NCI-H510A (cell line): ENCODE measurements at places on chromosomes 11 and 22.

DNA sequence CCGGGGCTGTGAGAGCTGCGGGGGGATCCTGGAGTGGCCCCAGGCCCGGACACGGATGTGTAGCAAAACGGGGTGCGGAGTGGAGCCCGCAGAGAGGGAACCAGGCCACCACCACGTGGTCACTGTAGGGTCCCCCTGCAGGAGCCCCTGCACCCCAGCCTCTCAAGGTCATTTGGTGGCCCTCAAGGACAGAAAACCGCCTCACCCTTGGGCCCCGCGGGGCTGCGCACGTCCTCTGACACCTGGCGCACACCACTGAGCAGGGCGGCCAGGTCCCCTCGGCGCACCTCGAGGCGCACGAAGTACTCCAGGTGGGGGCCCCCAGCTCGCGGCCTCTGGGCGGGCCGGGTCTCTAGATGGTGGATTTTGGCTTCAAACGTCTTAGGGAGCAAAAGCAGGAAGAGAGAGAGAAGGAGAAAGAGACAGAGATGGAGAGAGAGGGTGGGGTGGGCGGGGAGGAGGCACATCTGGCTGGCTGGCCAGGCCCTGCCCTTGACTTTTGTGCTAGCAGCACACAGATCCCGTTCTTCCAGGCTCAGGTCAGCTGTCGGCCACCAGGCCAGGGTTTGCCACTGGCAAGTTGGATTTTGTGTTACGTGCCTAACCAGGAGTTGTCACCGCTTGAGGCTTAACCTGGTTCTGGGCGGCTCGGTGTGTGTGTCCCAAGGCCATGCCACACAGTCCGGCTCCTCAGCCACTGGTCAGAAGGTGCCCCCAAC, 3.2 kb downstream of the TH start:
- DNase-seq, result no peak

DNA sequence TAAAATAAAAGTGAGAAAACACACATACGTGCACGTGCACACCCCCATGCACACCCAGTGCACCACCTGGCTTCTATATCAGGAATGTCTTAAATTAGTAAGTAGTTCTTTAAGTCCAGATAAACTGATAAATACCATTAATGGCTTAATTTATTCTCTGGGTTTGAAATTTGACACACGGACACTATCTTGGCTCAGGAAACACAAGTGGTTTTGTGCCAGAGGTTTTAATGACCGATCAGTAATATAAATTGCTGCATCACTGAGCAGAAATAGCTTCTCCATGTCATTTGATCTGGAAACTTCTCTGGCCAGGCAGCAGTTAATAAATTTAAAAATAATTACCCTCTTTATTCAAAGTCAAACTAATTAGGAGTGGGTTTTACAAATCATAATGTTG, 101.5 kb upstream of the NNMT start:
- DNase-seq, result no peak

DNA sequence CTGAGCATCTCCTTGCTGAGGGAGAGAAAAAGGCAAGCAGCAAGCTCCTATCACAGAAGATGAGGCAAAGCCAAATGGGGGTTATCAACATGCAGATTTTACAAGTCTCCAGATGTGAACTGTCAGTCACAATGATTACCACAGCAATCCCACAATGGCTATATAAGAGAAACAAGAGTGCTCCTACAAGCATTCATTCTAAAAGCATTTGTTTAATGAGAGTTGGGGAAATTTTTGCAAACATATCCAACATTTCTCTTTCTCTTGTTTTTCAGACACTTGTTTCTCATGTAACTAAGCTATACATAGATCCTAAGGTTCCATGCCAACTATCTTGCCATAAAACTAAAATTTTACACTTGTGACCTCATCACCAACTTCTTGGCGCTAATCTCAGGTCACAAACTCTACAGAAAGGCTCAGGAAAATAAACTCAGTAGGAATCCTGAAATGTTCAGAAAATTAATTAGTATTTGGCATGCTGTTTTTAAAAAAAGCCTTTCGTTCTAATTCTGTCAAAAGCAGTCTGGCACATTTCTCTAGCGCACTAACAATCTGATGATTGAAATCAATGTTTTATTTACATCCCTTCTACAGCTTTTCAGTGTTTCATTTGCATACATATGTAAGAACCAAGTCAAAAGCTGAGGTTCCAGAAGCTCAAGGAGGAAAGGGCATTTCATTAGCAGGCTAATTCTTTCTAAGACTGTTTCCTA, 199.5 kb downstream of the TTC28 start:
- no peak for DNase-seq

DNA sequence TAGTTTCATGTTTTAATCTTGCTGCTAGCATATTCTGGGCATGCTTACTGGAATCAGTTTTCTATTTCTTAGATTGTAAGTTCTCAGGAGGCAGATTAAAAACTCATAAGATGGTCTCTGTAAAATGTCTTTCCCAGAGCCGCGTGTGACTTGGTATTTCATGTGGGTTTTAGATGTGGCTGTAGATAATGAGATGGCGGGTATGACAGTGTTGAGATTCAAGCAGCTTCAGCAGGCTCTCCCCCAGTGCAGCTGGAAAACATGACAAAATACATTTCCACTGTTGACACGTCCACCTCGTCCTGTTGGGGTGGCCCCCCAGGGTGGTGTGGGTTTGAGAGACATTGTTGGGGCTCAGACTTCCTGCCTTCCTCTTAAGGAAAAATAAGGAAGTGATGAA, 106.8 kb downstream of the KIRREL3 start:
- no peak for DNase-seq

DNA sequence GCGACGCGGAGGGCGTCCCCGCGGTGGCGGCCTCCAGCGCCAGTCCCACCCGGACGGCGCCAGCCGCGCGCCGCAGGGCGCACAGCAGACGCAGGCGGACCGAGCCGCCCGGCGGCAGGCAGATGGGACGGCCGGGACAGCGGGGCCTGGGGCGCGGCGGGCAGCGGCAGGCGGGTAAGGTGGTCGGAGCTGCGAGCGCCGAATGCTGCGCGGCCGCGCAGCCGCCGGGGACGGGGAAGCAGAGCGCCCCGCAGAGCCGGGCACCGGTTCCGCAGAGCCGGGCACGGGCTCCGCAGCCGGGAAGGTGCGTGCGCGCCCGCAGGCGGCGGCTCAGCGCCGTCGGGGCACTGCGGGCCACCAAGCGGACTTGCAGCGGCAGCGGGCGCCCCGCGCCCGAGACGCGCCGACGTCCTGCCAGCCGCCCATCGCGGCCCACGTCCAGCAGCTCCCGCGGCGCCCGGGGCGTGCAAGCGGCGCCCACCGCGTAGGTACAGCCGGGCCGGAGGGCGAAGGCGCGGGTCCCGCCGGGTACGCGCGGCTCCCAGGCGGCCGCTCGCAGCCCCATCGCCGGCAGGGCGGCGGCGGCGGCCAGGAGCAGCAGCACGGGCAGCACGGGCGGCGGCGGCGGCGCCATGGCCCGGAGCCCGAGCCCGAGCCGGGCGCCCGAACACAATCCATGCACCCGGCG, 739 bp downstream of the CELSR1 start:
- DNase-seq, result no peak

- DNase-seq, result no peak
Observed at GRCh38 chr11:76810151-76810853, 27.1 kb downstream of the TSKU start.

GRCh38 chr22:22583030-22583429, 24.0 kb upstream of the PRAME start:
- DNase-seq, result no peak

GRCh38 chr11:134229126-134229790, 4.8 kb downstream of the VPS26B start:
- DNase-seq, result no peak

GRCh38 chr11:78365381-78365792, 52.2 kb downstream of the GAB2 start:
- no peak for DNase-seq

- DNase-seq, result no peak
Observed at GRCh38 chr22:45441138-45441537, 27.6 kb downstream of the RIBC2 start.
